ENCODE measurements at places on chromosomes 11 and 22. TPM values are rescaled to one million over a fixed set of nuclear protein-coding genes. Genes with fewer than 3 reads are reported as not detected.

GRCh38 chr22:43101306-43101705 is 9.2 kb upstream of the BIK start:
- no peak for DNase-seq

DNA sequence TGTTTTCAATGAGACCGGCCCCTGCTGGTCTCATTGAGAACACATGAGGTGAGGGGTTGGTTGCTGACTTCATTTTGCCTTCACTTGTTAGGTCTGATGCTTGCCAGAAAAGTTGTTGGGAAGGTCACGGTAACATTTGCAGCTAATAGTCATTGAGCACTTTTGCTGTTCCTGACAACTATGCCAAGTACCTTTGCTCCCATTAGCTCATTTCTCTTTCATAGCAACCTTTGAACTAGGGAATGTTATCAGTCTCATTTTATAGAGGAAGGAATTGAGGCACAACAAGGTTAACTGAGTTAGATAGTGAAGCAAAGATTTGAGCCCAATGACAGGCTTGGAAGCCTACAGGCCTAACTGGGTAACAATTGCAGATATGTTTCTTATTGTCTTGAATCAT is 195.4 kb upstream of the LARGE1 start:
- DNase-seq = no peak

DNA sequence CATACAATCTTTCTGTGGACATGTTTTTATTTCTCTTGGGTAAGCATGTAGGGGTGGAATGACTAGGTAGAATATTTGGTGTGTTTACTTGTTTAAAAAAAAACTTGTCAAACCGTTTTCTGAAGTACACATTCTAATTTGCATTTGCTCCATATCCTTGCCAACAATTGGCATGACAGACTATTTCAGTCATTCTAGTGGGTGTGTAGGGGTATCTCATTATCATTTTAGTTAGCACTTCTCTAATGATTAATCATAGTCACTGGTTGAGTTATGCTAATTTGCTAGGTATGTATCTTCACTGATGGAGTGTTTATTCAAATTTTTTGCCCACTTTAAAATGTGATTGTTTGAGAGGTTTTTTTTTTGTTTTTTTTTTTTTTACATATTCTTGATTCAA is 64.3 kb downstream of the C11orf65 start:
- DNase-seq = no peak

DNA sequence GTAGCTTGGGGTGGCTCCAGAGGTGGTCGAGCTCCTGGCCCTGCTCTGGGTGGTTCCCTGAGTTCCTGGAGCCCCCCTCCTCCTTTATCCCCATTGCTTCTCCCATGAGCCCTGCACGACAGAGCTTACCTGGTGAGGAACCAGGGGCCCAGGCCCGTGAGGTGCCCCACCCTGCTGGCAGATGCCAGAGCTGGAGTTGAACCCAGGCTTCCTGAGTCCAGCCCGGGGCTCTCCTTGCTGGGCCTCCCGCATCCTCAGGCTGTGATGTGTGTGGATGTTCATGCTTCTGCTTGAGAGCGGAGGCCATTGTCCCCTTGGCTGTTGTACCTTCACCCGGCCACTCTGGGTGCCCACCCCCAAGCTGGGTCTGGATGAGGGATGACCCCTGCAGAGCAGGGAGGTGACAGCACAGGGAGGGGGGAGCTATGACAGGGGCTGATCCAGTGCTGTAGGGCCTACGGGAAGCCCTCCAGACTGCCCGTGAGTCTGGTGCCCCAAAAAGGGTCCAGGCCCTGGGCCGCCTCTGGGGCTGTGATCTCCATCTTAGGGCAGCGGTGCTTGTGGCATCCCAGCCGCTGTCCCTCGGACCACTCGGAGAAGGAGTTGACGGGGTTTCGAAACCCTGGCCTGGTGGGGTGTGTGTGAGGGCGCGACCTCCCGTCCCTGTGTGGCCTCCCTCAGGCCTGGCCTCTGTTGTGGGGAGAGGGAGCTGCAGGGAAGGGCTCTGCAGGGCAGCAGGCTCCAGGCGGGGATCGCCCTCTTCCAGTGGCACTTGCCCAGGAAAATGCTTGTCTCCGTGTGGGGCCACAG is 14.4 kb downstream of the MPPED1 start:
- no peak for DNase-seq

- DNase-seq = no peak
These were observed 83.9 kb downstream of the PTPRJ start for GRCh38 chr11:48064306-48064705.

- no peak for DNase-seq
These were observed 870.3 kb downstream of the TBC1D22A start for GRCh38 chr22:47632701-47633100.

The MMP27 gene
- not detected for total RNA-seq

The MAPK8IP2 gene
- 0.54 TPM for total RNA-seq

DNA sequence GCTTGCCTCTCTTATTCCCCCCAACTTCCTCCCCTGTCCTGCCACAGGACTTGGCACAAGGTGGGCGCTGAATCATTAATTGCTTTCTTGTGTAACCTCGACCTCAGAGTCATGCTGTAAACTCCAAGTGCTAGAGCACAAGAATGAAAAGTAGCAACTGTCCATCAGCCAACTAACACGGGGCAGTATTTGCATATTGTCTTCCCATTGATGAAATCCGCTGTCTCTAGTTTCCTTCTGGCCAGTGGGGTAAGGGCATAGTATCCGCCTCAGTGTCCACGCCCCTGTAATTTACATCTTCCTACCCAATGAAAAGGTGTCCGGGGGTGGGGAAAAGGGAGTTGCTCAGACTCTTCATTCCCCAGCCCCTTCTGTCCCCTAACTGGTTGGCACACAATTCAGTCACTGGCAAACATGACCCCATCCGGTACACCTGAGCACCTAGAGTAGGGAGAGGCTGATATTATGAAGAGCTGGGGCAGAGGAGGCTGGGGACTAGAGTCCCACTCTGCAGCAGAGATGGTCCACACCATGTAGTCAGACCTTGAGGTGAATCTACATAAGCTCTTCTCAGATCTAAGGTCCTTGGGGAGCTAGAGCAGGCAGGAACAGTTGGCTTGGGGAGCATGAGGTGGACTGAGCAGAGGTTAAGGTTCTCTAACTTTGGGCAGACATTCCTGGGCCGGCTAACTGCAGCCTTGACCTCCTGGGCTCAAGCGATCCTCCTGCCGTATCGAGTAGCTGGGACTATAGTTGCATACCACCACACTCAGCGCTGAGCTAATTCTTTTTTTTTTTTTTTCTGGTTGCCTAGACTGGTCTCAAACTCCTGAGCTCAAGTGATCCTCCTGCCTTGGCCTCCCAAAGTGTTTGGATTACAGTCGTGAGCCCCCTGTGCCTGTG is 6.8 kb upstream of the GGA1 start:
- no peak for DNase-seq

- DNase-seq = no peak
These were observed 1027.7 kb downstream of the OPCML start for GRCh38 chr11:132504501-132505041.

GRCh38 chr11:128616161-128616560 is 28.8 kb upstream of the ETS1 start:
- DNase-seq = no peak

DNA sequence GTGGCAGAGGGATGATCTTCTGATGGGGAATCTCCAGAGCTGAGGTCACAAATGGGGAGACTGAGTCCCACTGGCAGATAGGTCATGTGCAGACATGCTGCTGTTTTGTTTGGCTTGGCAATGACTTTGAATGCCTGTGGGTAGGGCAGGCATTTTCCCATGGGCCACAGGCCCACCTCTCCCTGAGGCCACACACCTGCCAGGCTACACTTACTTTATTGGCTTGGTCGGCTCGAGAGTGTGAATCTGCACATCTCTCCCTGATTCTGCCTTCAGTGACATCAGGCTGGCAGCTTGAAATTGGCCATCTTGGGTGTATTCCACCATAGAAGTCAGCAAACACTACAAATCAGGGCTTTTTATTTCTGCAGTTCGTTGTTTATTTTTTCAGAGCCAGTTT is 91.5 kb downstream of the GRIK4 start:
- no peak for DNase-seq

- no peak for DNase-seq
These were observed 72.3 kb downstream of the MN1 start for GRCh38 chr22:27729246-27729645.

The DDX17 gene
- 850 TPM for total RNA-seq

DNA sequence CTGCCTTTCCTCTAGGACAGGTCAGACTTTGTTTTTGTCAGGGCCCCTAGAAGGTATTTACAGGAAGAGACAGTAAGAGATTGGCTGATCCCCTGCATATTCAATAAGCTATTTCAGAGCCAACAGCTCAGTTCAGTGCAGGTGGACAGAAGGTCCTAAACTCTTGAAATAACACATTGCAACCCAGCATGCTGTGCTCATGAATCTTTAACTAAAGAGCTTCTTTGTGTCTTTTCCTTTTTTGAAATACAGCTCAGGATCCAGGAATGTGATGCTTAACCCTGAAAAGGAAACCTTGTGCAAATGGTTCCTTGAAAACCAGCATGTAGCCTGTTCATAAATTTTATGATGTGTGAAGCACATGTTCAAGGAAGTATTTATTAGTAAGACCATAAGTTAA is 43.9 kb downstream of the BBOX1 start:
- DNase-seq = no peak

DNA sequence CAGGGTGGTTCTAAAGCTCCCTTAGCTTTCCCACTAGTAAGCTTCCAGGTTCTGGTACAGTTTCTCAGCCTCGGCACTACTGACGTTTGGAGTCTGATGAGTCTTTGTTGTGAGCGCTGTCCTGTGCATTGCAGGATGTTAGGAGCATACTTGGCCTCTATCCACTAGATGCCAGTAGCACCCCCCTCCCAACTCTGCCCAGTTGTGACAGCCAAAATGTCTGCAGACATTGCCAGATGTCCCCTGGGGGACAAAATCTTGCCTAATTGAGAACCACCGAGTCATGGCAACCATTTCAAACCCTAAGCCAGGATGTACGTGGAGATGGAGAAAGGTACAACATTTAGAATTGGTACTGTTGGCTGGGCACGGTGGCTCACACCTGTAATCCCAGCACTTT is 68.7 kb downstream of the PTPRJ start:
- DNase-seq = no peak

The CCDC81 gene
- total RNA-seq = 0.85 TPM

The SLC15A3 gene
- 6.9 TPM for total RNA-seq

- no peak for DNase-seq
These were observed 31.8 kb downstream of the RNF169 start for GRCh38 chr11:74780248-74781005.

The TMPRSS4 gene
- 0.66 TPM for total RNA-seq

DNA sequence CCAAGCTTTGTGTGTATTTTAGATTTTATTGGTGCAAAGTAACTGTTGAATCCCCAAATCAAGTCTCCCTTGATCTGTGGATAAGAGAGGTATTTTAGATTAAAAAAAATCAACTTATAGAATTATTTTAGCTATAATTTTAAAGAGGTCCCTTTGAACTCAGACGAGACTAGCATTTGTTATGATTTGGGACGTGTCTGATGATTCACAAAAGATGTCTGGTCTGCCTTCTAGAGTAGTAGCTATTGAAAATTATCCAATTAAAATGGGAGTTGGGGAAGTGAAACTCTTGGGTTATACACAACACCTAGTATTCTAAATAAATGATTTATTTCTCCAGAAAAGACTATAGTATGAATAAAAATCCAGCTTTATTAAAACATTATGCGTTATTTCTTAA is 227.9 kb upstream of the GRIA4 start:
- DNase-seq = no peak

- no peak for DNase-seq
These were observed 35.5 kb downstream of the SYT7 start for GRCh38 chr11:61545341-61545740.

The SLC16A8 gene
- total RNA-seq = not detected

DNA sequence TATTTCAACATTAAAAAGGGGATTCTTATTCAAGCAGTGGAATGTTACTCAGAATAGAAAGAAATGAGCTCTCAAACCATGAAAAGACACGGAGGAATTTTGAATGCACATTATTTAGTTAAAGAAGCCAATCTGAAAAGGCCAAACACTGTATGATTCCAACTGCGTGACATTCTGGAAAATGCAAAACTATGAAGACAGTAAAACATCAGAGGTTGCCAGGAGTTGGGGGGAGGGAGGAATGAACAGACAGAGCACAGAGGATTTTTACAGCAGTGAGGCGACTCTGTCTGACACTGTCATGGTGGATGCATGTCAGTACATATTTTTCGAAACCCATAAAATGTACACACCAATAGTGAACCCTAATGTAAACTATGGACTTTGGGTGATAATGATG is 22.9 kb upstream of the THY1 start:
- DNase-seq = no peak

The DENND6B gene
- 2.1 TPM for total RNA-seq

The CASP5 gene
- total RNA-seq = not detected

GRCh38 chr11:92552942-92553341 is 328.3 kb downstream of the FAT3 start:
- DNase-seq = no peak

DNA sequence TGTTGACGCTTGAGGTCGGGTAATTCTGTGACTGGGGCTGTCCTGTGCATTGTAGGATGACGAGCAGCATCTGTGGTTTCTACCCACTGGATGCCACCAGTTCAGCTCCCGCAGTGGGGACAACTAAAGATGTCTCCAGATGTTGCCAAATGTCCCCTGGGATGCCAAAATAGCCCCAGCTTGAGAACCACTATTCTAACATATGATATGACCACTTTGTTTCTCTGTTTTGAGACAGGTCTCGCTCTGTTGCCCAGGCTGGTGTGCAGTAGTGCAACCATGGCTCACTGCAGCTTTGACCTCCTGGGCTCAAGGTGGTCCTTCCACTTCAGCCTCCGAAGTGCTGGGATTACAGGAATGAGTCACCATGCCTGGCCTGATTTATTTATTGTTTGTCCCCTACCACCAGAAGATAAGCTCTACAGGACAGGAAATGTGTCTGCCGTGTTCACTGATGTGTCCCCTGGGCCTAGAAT is 4.4 kb upstream of the MEN1 start:
- no peak for DNase-seq

The ROBO4 gene
- 0.59 TPM for total RNA-seq

DNA sequence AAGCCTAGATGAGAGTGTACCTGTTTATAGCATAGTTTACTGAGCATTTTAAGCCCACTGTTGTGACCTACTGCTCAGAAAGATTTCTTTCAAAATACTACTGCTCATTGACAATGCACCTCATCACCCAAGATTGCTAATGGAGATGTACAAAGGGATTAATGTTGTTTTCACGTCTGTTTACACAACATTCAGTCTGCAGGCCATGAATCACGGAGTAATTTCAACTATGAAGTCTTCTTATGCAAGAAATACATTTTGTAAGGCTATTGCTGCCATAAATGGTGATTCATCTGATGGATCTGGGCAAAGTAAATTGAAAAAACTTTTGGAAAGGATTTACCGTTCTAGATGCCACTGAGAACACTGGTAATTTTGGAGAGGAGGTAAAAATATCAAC is 112.9 kb downstream of the KIF18A start:
- no peak for DNase-seq

DNA sequence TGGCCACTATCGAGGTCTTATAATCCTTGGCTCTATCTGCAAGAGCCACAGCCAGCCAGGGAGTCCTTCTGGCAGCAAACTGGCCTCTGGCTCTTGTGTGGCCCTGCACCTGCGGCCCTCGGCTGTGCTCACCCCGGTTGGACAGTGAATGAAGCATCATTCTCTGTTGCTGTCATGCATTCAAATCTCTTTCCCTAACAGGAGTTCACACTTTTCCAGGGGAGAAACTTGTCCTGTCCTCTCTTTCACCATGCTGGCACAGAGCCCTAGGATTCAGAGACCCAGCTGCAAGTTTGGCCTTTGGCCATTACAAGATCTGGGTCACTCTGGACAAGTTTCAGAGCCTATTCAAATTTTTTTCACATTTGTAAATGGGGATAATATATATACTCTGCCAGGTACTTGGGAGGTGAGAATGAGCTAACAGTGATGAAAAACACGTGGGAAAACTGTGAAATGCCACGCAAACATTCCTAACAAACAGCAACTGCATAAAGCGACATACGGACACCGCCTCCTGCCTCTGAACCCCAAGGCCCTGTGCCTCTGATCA is 34.2 kb downstream of the TMEM184B start:
- no peak for DNase-seq

The YPEL1 gene
- 9.9 TPM for total RNA-seq

Measured in T-cell (primary cell).